ENCODE measurements at places on chromosomes 12 and 14.
A peak's percentile ranks its signal among the peaks of the same experiment; 100 is the strongest.

- no peak for DNase-seq
Observed at GRCh38 chr14:59155886-59156285, 32.6 kb upstream of the DAAM1 start.

GRCh38 chr12:106281056-106281782 is 21.3 kb upstream of the TCP11L2 start:
- DNase-seq = no peak

GRCh38 chr14:73851000-73851399 is 631 bp upstream of the PTGR2 start:
- no peak for DNase-seq

DNA sequence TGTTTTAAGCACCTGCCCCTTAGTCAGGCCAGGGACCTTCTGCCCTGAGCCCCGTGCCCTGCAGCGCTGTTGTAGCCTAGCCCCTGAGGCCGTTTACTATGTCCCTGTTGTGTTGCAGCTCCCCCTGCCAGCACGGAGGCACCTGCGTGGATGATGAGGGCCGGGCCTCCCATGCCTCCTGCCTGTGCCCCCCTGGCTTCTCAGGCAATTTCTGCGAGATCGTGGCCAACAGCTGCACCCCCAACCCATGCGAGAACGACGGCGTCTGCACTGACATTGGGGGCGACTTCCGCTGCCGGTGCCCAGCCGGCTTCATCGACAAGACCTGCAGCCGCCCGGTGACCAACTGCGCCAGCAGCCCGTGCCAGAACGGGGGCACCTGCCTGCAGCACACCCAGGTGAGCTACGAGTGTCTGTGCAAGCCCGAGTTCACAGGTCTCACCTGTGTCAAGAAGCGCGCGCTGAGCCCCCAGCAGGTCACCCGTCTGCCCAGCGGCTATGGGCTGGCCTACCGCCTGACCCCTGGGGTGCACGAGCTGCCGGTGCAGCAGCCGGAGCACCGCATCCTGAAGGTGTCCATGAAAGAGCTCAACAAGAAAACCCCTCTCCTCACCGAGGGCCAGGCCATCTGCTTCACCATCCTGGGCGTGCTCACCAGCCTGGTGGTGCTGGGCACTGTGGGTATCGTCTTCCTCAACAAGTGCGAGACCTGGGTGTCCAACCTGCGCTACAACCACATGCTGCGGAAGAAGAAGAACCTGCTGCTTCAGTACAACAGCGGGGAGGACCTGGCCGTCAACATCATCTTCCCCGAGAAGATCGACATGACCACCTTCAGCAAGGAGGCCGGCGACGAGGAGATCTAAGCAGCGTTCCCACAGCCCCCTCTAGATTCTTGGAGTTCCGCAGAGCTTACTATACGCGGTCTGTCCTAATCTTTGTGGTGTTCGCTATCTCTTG is 7.6 kb downstream of the DLK1 start:
- DNase-seq = no peak

GRCh38 chr12:96108321-96108720 is 72.9 kb upstream of the LTA4H start:
- DNase-seq = peak; percentile 3

- no peak for DNase-seq
Observed at GRCh38 chr12:54060174-54060974, 6.7 kb downstream of the HOXC4 start.

- DNase-seq = no peak
Observed at GRCh38 chr12:56104815-56105608, 653 bp downstream of the PA2G4 start.

DNA sequence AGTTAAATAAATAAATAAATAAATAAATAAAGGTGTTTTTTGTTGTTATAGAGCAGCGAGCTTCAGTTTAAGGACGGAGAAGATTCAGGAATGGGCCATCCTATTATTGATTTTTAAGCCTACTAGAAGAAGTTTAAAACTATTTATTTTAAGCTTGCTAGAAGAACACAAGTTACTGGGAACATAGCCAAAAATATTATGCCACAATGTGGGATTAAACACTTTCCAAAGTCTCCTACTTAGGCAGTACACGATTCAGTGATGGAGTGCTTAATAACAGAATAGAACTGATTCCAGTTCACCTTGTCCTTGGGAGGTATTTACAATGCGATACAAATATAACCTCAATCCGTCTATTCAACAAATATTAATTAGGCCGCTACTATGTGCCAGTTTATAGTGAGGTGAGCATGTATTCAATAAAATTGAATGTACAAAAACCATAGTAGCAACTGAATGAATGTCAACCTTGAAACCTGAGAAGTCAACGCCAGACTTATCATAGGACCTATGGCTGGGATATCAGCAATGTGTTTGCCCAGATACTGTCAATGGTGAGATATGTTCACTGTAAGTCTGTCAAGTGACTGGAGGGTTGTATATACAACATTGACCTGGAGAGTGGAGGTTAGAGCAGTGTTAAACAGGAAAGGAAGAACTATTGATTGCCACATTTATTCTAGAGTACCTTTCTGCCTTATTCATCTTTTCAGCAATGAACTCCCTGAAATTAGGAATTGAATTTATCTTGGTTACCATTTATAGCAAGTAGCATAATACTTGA is 486.4 kb downstream of the TMTC2 start:
- no peak for DNase-seq

- no peak for DNase-seq
Observed at GRCh38 chr12:4164188-4164558, 109.4 kb upstream of the CCND2 start.

DNA sequence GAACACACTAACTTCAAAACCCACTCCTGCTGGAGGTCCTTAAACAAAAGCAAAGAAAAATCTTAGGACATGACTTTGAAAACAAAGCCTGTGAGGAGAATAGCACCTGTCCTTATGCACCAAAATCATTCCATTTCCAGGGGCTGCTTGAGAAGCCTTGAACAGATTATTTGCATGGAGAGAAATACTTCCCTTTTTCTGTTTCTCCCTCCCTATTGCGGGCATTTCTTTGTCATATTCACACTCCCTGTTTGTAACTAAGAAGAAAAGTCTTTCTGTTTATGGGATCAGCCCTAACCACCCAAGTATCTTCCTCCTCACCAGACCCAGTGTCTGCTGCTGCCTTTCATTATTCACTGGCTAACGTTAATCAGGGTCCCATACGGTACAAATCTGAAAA is 218.8 kb downstream of the DPF3 start:
- DNase-seq = no peak

- DNase-seq = no peak
Observed at GRCh38 chr12:262817-263216, at the start of gene SLC6A13. SLC6A13 (minus strand) TSS chr12:262836; CDS start chr12:260052, 2,784 bp downstream.

DNA sequence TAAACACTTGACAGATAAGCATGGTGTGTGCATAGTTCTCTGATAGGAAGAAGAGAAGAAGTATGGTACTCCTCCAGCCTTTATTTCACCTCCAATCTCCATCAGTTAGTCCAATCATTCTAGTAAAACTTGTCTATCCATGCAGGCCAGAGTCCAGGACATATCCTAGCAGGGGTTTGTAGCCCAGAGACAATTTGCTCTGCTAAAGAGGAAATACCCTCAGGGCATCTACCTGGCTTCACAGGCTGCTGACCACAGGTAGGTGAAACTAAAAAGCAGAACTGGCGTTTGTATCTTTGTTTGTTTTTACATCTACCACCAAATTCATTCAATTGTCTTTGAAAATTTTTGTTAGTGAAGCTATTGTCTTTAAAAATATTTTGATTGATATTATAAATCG is 717.6 kb downstream of the FSCB start:
- DNase-seq = no peak

DNA sequence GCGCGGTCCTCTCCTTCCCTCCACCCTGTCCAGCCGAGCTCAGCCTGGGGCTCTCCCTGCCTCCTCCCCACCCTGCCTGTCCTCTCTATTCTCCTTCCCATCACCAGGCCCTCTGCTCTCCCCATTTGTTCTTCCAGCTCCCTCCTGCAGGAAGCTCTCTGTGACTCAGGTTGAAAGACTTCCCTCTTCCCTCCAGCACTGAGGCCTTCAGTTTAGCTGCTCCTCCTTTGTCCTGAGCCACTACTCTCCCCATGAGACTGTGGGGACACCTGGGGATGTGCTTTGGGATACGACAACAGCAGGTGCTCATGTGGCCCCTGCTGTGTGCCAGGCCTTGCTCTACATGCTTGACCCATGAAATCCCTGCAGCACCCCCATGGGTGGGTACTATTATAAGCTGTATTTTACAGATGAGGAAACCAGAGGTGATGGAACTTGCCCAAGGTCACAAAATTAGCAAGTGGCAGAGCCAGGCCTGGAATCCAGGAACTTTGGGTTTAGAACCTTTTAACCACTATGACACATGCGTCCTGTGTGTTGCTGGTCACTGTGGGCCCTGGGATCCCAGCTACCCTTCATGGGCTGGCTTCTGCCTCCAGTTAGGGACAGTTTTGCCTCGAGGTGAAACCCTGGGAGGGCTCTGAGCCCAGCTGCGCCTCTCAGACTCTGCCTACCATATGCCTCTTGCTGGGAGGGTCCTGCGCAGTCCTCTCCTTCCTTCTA is 5.5 kb downstream of the KRT80 start:
- no peak for DNase-seq

DNA sequence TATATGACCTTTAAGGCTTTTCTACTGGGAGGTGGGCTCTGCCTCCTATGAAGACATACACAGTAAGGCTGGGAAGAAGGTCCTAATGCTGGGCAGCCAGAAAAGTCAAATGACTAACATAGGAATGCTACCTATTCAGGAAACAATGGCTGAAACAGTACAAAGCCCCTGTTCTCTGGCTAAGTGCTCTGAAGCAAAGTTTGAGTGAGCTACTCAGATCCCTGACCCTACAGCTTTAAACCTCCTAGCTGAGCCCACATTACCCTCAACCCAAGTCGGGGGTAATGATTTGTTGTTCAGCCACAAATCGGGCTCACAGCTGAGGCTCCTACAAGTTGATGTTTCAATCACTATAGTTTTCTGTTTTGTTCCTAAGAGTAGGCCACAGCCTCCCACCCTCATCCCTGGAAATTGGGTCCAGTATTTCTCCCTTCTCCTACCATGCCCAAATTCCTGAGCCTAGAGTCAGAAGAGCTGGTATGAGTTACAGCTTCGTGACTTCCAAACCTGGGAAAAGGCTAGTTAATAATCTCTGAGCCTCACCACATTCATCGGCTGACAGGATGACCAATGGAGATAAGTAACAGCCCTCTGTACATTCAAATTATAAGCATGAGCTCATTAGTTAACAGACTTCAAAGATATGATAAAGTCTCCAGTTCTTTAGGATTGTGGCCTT is 46.5 kb downstream of the BTBD7 start:
- no peak for DNase-seq

DNA sequence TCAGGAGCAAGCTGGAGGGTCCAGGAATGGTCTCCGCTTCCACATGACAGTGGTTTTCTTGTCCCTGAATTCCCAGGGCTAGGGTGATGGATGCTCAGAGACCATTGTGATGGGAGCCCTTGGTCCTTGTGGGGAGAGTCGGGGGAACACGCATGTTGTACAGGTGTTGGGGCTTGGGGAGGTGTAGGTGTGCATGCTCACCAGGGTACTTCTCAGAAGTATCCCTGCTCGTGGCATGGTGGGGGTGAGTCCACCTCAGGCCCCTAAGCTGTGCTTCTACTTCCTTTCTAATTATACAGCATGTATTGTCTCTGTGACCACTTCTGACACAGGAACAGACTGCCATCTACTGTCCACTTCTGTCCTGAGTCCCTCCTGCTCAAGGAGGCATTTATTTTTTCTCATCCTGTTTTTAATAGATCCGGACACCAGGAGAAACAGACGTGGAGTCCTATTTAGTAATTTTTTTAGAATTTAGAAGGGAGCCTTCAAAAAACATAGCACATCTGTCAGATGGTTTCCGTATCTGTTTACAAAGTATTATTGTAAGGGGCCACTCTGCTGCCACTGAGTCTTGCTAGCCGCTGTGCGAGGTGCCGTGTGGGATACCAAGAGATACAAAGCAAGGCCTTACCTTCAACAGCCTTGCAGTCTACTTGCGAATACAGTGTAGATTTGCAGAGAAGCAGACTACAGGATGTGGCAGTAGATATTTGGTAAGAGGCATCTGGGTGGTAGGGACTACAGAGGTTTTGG is 10.5 kb downstream of the NTF3 start:
- no peak for DNase-seq

DNA sequence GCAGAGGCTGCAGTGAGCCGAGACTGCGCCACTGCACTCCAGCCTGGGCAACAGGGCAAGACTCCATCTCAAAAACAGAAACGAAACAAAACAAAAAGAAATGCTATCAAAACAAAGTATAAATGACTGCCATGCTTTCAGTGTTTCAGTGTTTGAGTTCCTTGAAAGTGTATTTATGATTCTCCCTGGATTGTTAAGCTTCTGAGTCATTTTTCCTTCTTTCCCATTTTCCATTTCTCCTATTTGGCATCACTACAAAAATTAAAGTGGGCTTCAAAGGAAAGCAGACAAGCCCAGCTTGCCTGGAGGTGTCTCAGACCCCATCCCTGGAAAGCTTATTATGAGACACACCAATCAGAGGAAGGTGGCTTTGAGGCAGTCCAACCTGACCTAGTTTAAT is 35.1 kb downstream of the NIN start:
- DNase-seq = no peak

DNA sequence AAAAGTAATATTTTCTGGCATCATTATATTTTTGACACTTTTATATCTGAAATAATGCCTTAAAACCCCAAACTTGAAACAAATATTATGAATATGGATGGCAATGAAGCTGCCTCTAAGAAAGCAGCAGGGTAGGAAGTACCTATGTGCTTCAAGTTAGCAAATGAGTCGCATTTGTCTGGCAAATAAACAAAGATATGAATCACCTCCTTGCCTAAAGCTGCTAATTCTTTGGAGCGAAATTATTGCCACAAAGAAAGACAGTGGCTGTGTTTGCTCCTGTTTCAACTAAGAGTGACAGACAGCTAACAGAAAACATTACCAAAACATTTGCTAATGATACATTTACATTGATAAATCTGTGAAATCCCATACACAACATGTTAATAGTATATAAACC is 854.9 kb downstream of the RPS29 start:
- no peak for DNase-seq

GRCh38 chr14:102908766-102909455 is 13.6 kb upstream of the AMN start:
- DNase-seq = no peak

GRCh38 chr14:24952851-24953666 is 96.9 kb downstream of the STXBP6 start:
- DNase-seq = no peak

DNA sequence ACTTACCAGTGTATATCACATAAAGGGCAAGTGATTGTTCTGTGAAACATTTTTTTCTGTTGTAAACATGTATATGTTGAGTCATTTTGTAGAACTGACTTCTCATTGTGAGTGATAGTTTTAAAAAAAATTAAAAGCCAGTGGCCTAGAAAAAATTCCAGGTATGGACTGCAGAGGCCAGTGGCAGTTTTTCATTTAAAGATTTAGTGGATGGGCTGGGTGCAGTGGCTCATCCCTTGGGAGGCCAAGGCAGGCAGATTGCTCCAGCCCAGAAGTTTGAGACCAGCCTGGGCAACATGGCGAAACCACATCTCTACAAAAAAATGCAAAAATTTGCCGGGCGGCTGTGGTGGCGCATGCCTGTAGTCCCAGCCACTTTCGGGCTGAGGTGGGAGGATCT is 84.7 kb upstream of the MDM1 start:
- no peak for DNase-seq

GRCh38 chr12:11657511-11657910 is 8.0 kb downstream of the ETV6 start:
- no peak for DNase-seq

GRCh38 chr12:107560165-107560898 is 125.3 kb upstream of the PWP1 start:
- DNase-seq = no peak

- DNase-seq = no peak
Observed at GRCh38 chr12:79939728-79940310, 4.9 kb upstream of the PPP1R12A start.

- DNase-seq = no peak
Observed at GRCh38 chr14:56100556-56100955, 17.7 kb upstream of the PELI2 start.

- no peak for DNase-seq
Observed at GRCh38 chr12:116601933-116602810, 43.0 kb downstream of the MAP1LC3B2 start.

Data from activated T-cell treated with anti-CD3 and anti-CD28 coated beads for 1 hour (primary cell).